Chondrocyte (in vitro differentiated cells): ENCODE measurements at places on chromosomes 3 and 15.

GRCh38 chr3:128464188-128464587 is 2.5 kb downstream of the DNAJB8 start:
- no peak for DNase-seq

- DNase-seq = no peak
Measured at GRCh38 chr3:159964166-159964973, 24.3 kb upstream of the IL12A start.

DNA sequence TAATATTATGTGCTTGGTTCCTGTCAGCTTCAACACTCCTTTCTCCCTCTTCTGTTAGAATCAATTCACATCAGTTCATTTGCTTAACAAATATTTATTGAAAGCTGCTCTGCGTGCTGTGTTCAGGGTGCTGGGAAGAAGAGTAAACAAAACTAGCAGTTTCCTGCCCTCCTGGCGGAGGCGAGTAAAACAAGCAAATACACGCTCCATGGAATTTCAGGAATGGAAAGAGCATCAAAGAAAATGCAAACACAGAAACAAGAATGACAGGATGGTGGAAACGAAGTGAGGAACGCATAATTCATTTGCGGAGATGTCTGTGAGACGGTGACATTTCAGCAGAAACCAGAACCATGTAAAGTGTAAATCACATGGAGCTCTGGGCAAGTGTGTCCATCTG is 49.4 kb upstream of the SPTSSB start:
- no peak for DNase-seq

- DNase-seq = no peak
Measured at GRCh38 chr15:63596676-63597037, 530 bp upstream of the FBXL22 start.

DNA sequence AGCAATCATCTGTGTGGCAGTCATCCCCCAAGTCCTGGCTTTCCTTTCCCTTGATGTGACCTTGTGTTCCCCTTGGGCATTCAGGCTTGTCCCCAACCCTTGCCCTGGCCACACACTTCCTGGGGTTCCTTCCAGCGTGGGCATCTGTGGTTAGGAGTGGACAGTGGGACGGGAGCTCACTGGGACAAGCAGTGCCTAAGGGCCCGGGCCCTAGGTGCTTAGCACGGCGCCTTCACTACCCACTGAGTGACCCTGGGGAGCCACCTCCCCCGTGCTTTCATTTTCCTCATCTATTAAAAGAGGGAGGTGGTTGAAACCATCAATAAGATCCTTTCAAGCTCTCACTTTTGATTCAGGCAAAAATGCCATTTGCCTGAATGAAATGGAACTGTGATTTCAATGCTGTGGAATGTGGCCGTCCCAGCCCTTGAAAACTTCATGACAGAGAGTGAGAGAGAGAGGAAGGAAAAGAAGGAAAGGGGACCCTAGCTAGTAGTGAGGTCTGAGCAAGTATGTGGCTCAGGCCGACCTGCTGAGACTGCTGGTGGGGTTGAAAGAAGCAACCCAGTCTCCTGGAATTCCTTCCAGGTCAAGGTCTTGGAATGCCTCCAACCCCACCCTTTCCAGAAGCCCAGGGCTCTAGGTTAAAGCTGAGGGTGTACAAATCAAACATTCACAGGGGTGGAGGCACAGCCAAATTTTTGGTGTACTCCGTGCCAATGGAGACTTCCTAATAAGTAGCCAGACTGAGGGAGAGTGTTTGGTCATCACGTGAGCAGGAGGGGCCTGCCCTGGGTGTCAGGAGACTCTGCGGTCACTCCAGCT is 302.9 kb downstream of the TLE3 start:
- DNase-seq = no peak

DNA sequence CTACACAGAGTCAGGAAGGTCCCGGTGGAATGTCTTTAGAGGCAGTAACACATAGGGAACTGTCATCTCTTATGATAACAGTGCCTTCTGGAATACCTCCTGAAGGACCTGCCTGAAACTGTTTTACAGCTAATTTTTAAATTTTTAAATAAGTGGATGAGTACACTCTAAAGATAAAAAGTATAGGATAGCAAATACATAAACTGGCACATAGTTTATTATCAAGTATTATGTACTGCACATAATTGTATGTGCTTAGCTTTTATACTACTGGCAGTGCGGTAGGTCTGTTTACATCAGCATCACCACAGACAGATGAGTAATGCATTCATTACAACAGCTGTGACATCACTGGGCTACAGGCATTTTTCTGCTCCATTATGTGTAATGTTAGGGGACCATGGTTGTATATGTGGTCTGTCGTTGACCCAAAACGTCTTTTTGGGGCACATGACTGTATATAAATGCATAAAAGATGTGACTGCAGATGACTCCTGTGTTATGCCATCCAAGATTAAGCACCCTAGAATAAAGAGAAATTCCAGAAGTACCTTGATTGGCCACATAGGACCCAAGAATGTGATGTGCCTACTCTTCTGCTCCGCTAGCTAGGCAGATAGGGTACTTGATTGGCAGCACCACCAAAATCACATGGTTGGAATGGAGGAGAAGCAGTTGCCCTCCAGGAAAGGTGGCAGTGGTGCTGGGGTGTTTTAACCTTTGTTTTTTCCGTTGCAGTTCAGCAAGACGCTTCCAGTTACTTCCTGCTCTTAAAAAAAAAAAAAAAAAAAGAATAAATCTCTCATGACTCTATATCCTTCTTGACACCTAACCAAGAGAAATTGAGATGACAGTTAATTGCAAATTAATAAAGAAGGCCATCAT is 3.3 kb downstream of the VPS8 start:
- no peak for DNase-seq
